ENCODE measurements at places on chromosomes 1 and 21.
A peak's percentile ranks its signal among the peaks of the same experiment; 100 is the strongest.

DNA sequence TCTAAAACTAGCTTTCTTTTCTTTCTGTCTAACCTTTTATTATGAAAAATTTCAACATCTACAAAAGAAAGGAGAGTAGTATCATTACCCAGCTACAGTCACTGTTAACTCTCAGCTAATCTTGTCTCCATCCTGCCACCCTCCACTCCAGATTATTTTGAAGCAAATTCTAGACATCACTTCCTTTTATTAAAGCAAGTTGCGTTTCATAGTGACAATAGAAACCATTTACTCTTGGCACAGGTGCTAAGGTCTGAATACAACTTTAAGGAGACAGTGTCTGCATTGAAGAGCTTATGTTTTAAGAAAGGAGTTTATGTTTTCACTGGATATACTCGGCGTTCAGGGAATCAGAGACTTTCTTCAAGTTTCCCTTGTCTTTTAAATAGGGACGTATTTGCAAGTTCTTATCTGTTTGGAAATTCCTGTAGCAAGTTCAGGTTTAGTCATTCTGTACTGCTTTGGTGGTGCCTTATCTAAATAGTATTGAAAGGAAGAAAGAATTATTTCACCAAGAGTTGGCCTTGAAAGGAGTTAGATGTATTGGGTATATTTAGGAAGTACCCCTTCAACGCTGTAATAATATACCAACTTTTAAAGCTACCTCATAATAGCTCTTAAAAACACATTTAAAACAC lies 42.7 kb downstream of the ITSN1 start:
- no peak for DNase-seq

DNA sequence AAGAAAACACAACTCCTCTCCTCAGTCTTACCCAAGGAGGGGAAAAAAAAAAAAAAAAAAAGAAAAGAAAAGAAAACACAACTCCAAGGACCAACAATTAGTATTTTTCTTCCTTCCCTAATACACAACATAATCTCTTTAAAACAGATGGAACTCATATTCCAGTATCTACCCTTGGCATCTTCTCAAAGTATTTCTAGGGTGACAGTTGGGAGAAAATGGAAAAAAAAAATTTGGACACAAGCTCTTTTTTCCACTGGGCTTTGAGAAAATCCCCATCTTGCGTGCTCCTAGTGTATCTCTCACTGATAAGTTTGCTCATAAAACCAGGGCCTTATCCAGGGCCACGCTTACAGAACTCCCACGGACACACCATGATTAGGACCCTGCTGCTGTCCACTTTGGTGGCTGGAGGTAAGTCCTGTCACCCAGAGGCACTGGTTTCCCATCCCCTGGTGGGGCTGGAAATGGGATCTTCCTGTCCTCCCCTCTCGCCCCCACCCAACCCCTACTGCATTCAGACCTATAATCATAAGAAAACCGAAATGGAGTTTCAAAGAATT lies at the start of gene CELA2B:
CELA2B (plus strand) TSS at position 353 of the 563 bp plus-strand sequence; CDS start at position 375, 22 bp downstream.
- DNase-seq, result no peak

- peak; percentile 32 for DNase-seq
These were observed 397.9 kb upstream of the TMPRSS15 start for GRCh38 chr21:18801468-18801867.

DNA sequence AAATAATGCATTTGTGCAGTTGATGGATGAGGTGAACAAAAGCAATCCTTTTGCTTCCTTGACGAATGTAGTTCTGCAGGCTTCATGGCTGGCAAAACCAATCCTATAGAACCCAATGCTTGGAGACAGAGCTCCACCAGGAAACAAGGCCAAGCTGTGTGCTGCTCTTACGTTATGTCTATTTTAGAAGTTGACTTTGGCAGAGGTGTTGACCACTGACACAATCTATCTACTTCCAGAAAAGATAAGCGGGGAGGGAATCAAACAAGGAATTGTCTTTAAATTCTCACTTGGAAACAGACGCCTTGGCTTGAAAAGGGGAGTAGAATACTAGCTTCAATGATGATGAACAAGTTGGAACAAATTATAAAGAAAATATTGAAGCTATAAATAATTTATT lies 211.2 kb downstream of the SETD4 start:
- DNase-seq, result no peak

- peak; percentile 39 for DNase-seq
These were observed 39.9 kb downstream of the PEX14 start for GRCh38 chr1:10514490-10515235.

DNA sequence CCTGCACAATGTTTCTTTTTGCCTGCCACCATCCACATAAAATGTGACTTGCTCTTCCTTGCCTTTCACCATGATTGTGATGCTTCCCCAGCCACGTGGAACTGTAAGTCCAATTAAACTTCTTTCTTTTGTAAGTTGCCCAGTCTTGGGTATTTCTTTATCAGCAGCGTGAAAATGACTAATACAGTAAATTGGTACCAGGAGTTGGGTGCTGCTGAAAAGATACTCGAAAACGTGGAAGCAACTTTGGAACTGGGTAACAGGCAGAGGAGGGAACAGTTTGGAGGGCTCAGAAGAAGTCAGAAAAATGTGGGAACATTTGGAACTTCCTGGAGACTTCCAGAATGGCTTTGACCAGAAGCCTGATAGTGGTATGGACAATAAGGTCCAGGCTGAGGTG lies 425.3 kb downstream of the GPATCH2 start:
- no peak for DNase-seq

- peak; percentile 45 for DNase-seq
These were observed 16.6 kb upstream of the ZSCAN20 start for GRCh38 chr1:33455539-33456501.

- no peak for DNase-seq
These were observed 2.2 kb upstream of the RHEX start for GRCh38 chr1:206050655-206051235.

DNA sequence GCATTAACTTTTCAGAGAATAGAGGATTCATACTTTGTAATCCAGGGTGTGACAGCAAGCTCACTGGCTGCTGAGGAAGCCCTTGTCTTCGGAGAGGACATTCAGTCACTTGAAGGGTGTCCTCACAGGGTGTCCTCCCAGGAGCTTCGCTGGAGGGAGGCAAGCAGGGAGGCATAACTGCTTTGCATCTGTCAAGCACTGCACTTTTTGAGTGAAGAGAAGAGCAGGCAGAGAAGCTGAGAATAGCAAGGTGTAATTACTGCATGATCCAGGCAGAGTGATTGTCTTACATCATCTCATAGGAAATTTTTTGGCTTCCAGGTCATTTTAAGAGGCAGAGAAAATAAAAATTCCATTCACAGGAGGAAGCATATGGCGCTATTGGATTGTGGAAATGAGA lies 232.5 kb upstream of the ZP4 start:
- DNase-seq, result no peak

- DNase-seq, result no peak
These were observed 330.6 kb downstream of the DSCAM start for GRCh38 chr21:40516335-40516734.

DNA sequence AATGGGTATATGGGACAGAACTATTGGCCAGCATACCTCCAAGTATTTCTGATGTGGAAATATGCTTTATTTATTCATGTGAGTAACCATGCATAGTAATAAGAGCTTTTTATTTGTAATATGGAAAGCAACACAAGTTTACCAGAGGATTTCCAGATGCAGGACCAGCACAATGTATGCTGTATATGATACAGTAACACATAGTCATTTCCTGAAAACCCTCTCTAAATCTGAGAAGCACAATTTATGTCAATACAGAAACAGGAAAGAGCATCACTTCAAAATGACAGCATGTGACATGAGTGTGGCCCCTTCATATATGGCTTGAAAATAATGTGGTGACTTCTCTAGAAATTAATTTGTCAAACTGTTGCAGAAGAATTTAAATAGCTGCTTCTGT lies 1134.7 kb upstream of the ADGRL2 start:
- DNase-seq, result no peak

- DNase-seq, result no peak
These were observed 153.4 kb downstream of the NRIP1 start for GRCh38 chr21:14911351-14911750.

GRCh38 chr1:150537732-150538684 lies 11.2 kb upstream of the ADAMTSL4 start:
- no peak for DNase-seq

- DNase-seq, result no peak
These were observed 29.6 kb upstream of the AGL start for GRCh38 chr1:99820546-99820945.

- DNase-seq, result no peak
These were observed 3.4 kb upstream of the KIFAP3 start for GRCh38 chr1:170077926-170078325.

GRCh38 chr1:116324411-116324810 lies 48.6 kb upstream of the ATP1A1 start:
- DNase-seq, result no peak

DNA sequence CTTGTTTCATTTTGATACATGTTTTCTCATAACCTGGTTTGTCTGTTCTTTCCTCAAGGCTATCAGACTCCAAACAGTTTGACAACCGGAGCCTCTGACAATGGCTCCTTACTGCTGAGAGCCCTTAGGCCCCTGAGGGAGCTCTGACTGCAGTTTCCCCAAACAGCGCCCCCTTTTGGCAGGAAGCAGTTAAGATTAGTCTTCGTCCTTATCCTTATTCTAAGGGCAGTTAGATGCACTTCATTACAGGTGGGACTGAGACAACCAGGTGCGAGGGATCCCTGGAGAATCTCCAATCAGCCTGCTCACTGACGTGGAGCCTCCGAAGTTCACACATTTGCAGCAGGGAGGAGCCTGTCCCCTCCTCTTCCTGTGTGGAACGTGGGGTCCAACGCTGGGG lies 393.1 kb downstream of the BRINP3 start:
- peak; percentile 23 for DNase-seq

DNA sequence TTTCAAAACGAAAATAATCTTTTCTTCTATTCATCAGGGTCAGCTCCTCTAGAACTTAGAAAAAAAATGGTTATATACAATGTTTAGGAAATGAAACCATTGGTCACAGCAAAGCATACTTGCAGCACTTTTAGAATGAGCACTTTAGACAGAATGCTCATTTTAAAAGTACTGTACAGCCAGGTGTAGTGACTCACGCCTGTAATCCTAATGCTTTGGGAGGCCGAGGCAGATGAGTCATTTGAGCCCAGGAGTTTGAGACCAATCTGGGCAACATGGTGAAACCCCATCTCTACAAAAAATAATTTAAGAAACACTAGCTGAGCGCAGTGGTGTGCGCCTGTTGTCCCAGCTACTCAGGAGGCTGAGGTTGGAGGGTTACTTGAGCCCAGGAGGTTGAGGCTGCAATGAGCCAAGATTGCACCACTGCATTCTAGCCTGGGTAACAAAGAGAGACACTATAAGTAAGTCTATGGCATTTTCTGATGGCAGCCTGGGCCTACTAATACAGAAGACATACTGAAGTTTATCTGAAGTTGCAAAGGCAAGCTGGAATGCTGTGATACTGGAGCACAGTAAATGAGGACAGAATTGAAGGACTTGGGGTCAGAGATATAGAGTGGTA lies 48.9 kb upstream of the ZNF326 start:
- DNase-seq, result no peak

- peak; percentile 8 for DNase-seq
These were observed 7.7 kb downstream of the TTLL10 start for GRCh38 chr1:1181129-1181937.

DNA sequence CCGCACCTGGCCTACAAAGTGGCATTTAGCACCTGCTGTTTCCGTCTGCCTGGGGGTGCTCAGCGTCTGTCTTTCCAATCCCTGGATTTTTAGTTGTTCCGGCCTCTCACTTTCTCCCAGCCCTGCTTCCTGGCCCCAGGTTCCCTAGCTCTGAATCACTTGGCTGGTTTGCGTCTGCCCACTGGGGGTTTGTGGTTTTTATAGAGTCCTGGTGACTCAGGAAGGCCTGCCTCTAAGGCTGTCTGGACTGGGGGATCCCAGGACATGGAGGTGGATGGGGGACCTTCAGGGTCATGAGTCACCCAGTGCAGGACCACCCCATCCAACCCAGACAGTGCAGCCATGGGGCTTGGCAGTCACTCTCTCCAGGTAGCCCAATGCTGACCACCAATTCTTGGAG lies 53.5 kb downstream of the MRPL37 start:
- DNase-seq, result no peak

All from BE2C (cell line).